ENCODE measurements at places on chromosomes 3 and 15.
A peak's percentile ranks its signal among the peaks of the same experiment; 100 is the strongest.

DNA sequence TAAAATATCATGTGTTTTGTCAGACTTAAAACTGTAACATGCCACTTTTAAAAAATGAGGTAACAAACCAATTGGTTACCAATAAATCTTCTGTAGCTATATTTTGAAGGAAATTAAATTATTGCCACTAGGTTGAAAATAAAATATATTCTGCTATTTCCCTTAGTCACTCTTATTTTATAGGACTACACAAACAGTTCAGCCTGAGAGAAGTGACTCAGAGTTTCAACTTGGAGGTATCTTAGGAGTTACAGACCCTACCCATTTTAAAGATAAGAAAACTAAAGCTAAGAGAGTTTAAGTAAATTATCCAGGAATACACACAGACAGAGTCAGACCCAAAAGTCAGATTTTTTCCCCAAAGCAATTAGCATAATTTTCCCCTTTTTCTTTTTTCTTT, 65.1 kb downstream of the PIK3CB start:
- no peak for DNase-seq

DNA sequence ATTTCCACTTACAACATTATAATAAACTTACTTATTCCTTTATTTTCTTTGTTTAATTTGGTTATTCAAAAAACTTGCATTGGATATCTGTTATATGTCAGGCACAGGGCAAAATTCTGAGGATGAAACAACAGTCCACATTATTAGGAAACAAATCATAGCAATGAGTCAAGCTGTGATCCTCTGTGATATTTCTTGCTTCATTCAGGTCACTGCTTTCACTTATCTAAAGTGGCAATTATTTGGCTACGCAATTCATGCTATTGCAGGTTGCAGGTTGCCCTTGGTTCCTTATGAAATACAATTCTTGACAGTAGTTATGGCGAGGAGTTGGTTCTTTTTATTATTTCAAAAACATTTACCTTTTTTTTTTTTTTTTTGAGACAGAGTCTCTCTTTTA, 66.4 kb upstream of the CNTN6 start:
- DNase-seq: no peak

DNA sequence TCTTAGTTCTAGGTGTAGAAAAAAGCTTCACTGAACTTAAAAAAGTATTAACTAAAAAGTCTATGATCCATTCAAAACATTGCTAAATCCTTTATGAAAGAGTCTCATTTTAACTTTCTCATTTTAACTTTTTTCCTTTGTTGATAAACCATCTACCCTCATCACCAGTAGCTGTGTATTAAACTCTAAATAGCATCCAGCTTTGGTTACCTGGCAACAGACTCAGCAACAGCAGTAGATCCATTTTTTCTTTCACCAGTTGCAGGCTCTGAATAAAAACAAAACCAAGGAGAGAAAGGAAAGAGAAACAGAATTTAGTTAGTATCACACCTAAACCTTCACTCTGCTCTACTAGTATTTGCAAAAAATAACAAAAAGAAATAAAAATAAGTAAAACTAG, 51.6 kb downstream of the TP53BP1 start:
- no peak for DNase-seq

GRCh38 chr3:11769704-11770476, 76.8 kb downstream of the TAMM41 start:
- no peak for DNase-seq

DNA sequence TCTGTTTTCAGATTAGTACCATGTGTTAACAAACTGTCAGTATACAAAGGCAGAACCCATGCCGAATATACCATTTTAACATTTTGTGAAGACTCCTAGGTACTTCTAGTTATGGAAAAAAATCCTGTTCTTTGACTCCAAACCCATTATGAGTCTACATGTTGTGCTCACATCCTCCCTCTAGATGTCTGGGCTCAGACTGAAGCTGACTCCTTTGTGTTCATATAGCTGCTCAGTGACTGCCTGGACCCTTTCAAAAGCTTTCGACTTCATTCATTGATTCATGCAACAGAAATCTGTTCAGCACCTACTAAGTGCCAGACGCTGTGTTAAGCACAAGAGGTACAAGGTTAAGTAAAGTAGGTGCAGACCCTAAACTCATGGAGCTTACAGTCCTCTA, 60.5 kb downstream of the MEGF11 start:
- DNase-seq: no peak

- DNase-seq: no peak
Measured at GRCh38 chr15:60077581-60078359, 73.7 kb downstream of the FOXB1 start.

GRCh38 chr3:139945386-139945785, 10.4 kb downstream of the CLSTN2 start:
- DNase-seq: no peak

- DNase-seq: no peak
Measured at GRCh38 chr3:52249683-52250082, 4.1 kb downstream of the PPM1M start.

- DNase-seq: peak; percentile 10
Measured at GRCh38 chr3:99534951-99535704, 103.3 kb upstream of the COL8A1 start.

GRCh38 chr3:197003461-197004385, 25.9 kb downstream of the MELTF start:
- DNase-seq: no peak

DNA sequence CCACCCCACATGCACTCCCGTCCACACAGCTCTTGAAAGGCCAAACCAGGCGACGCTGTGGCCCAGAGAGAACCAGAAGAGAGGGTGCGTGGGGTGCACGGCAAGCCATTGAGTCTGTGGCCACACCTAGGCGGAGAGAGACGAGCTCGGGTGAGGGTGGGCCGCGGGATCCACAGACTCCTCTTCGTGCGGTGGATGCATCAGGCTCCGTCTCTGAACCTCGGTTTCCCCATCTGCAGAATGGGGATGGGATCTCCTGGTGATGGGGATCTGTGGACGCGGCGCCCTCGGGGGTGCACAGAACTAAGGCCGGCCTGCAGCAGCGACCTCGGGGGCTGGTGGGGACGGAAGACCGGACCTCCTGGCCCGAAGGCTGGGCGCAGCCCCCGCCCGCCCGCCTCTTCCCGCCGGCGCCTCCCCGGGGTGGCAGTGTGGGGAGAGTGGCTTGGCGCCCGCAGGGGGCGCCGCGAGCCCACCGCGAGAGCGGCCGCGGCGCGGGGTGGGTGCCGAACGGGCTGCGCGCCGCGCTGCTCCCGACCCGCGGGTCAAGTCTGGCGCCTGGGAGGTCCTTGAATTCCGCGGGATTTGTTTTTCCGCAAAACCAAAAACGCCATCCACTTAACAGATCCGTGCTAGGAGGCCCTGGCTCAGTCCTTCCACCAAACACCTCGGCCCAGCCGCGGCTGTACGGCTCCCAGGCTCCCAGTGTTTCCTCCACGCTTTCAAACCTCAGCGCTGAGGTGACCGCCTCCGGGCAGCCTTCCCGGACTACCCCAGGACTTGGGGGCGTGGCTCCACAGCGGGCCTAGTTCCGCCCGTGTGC, 13.2 kb upstream of the ADPGK start:
- DNase-seq: peak; percentile 34

GRCh38 chr3:58408906-58409305, 24.7 kb downstream of the PDHB start:
- DNase-seq: no peak

DNA sequence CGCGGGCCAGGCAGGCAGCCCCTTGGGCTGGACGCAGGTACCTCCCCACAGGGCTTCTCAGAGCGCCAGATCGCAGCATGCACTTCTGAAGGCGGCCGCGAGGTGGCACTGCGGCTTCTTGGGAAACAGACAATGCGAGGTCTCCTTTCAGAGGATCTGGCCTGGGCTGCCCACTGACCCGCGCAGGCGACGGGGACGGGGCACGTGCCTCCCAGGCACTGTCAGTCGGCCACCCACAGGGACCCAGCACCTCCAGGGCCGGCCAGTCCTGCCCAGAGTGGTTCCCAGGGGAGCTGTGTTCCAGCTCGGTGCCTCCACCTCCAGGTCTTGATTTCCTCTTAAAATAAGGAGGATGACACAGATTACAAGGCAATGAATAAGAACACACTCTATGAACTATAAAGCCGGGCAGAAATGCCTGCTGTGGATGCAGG, 24.4 kb upstream of the TXNRD3 start:
- peak; percentile 94 for DNase-seq

GRCh38 chr15:78223396-78224022, 10.9 kb downstream of the ACSBG1 start:
- no peak for DNase-seq

All from suppressor macrophage (primary cell).